ENCODE measurements at places on chromosomes 4 and X.

- no peak for DNase-seq
These were observed 139.9 kb downstream of the AFAP1 start for GRCh38 chr4:7799736-7800135.

DNA sequence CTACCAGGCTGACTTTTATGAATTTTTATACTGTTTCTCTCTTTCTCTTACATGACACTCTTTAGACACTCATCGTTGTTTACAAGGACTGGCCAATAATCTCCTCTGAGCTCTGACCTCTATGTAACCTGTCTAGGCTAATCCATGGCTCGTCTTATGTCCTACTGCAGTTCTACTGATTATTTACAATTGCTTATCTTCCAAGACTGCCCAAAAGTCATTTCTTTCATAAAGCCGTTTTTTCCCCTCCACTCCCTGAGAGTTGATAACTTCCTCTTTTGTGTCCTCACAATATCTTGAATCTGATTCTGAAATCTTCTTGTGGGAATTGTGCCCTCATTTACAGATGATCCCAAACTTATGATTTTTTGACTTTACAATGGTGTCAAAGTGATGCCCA lies 18.3 kb upstream of the SNCA start:
- DNase-seq, result no peak

DNA sequence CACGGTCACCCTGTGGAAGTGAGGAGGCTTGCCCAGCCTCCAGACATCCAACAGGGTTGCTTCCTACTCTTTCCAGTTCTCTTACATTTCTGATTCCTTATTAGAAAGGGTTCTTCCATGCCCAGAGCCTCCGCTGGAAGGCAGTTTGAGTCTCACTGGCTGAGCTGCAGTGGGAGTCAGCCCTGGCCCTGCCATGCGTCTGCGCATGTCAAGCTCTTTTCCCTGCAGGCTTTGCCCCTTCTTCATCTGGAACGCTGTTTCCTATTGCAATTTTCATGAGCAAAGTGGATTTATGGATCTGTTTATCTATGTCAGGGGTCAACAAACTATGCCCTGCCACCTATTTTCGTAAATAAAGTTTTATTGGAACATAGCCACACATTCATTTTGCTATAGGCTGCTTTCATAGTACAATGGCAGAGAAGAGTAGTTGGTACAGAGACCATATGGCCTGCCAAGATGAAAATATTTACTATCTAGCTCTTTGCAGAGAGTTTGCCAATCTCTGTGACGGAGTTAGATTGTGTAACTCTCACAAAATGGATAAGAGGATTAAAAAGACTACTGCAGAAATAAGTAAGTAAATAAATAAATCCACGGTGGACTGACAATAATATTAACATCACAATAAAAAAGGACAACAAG lies 3.9 kb upstream of the CHRNA9 start:
- no peak for DNase-seq

- DNase-seq, result no peak
These were observed 11.6 kb downstream of the NPY2R start for GRCh38 chr4:155220025-155220424.

Measured in fibroblast of mammary gland (primary cell).